Natural killer cell (primary cell): ENCODE measurements at places on chromosomes 12 and 14. TPM values are rescaled to one million over a fixed set of nuclear protein-coding genes. Genes with fewer than 3 reads are reported as not detected.

GRCh38 chr12:42963988-42964387 is 374.4 kb upstream of the PRICKLE1 start:
- DNase-seq = no peak

KRT5 gene
- 0.70 TPM for total RNA-seq

DNA sequence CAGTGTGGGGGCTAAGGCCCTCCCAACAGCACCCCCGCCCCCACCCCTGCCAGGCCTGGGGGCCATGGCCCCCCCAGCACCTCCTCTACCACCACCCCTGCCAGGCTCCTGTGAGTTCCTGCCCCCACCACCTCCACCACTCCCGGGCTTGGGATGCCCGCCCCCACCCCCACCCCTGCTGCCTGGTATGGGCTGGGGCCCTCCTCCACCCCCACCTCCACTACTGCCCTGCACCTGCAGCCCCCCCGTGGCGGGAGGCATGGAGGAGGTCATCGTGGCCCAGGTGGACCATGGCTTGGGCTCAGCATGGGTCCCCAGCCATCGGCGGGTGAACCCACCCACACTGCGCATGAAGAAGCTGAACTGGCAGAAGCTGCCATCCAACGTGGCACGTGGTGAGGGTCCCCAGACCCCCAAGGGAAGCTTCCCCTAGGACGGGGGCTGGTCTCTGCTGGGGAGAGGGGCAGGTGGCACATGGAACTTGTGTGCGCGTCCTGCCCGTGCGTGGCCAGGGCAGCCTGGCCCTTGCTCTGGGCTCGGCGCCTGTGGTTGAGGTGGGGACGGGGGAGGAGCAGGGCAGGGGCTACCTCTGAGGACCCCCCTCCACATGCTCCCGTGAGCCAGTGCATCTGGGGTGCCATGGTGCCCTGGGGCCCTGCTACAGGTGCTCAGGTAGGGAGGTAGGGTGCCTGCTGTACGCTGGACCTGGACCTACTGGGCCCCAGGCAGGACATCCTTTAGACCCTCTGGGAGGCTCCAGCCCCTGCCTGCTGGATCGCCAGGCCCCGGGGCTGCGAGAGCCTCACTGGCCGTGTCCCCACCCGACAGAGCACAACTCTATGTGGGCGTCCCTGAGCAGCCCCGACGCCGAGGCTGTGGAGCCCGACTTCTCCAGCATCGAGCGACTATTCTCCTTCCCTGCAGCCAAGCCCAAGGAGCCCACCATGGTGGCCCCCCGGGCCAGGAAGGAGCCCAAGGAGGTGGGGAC is 16.1 kb upstream of the ADSS1 start:
- no peak for DNase-seq

CCDC77 gene
- 15.1 TPM for total RNA-seq

- no peak for DNase-seq
Observed at GRCh38 chr14:28596391-28596790, 170.2 kb upstream of the FOXG1 start.

- no peak for DNase-seq
Observed at GRCh38 chr12:68962877-68963855, 30.2 kb upstream of the CPM start.

GRCh38 chr12:121980191-121980891 is 41.3 kb upstream of the BCL7A start:
- DNase-seq = no peak

DNA sequence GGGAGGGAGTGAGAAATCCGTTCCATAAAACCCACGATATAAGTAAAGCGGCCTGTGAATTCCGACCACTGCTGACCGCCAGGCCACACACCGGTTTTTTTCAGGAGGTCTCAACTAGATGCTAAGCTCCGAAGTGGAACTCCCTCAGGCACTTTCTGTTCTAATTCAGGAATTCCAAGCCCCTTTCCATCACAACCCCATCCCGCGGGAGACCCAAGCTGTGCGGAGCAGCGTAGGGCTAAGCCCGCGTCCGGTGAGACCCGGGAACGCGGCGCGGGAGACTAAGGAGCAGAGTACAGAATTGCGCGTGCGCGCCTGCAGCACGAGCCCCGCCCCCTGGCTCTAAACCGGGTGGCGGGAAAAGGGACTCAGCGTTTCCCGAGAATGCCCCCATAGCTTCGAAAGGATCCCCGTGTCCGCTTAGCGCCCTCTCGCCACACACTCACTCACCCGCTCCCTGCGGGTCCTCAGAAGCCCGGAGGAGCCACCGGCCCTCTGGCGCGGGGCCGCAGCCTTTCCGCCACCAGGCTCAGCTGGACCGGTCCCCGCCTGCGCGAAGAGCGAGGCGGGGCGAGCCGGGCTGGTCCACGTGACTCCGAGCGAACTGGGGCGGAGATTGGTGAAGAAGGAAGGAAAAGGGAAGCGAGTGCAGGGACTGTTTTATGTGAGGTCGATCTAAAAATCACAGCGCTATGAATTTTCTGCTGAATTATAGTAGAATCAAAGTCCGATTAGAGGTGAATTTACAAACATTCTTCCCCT is at the start of gene TIMELESS:
Gene TIMELESS (minus strand): TSS at position 567 of the 762 bp plus-strand sequence. CDS start 15,256 bp downstream, outside the sequence.
- peak; percentile 93 for DNase-seq

GRCh38 chr12:102652645-102653313 is 172.4 kb upstream of the IGF1 start:
- no peak for DNase-seq

- DNase-seq = no peak
Observed at GRCh38 chr14:103361867-103362266, 23.3 kb upstream of the MARK3 start.

DDN gene
- 1.4 TPM for total RNA-seq

RPGRIP1 gene
- total RNA-seq = 0.85 TPM

SIX4 gene
- not detected for total RNA-seq

LMNTD1 gene
- not detected for total RNA-seq

GRCh38 chr12:89072294-89073026 is 279.8 kb downstream of the DUSP6 start:
- DNase-seq = no peak

GRCh38 chr12:98591209-98591608 is 2.3 kb upstream of the SLC25A3 start:
- DNase-seq = no peak

CD4 gene
- 10.1 TPM for total RNA-seq

AICDA gene
- not detected for total RNA-seq

NOP9 gene
- total RNA-seq = 34.9 TPM

GRCh38 chr12:92945659-92946220 is 16.6 kb upstream of the EEA1 start:
- DNase-seq = no peak

- no peak for DNase-seq
Observed at GRCh38 chr14:75292886-75293285, 14.3 kb downstream of the FOS start.

DNA sequence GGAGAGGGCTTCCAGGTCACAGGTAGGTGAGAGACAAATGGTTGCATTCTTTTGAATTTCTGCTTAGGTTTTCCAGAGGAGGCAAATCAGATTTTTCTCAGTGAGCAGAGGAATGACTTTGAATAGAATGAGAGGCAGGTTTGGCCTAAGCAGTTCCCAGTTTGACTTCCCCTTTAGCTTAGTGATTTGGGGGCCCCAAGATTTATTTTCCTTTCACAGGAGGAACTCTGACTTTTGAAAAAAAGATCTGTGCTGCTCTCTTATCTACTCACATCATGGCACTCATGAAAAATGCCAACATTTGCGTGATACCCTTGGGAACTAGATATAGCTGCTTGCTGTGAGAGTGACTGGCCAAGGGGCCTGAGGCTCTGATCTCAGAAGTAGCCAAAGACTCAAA is 58.0 kb upstream of the EVL start:
- no peak for DNase-seq

TCL1B gene
- total RNA-seq = not detected

- peak; percentile 61 for DNase-seq
Observed at GRCh38 chr14:58280954-58281787, 17.2 kb upstream of the ARID4A start.

DNA sequence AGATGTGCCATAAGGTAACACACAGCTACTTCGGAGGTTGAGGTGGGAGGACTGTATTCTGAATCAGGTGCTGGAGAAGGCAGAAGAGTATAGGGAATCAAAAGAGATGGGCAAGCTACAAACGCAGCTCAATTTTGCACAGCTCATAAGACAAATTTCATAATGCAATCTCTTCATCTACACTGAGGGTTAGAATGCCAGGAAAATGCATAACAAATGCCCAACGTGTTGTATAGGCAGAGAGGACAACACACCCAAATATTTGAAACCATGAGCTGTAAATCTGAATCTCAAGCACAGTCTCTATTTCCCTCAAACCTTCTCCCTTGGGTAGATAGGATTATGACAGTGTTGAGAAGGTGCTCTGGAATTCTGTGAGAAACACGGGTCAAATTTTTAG is 263.1 kb upstream of the FOXN3 start:
- DNase-seq = no peak

GRCh38 chr14:49589387-49589786 is 3.2 kb upstream of the RPS29 start:
- no peak for DNase-seq

DNA sequence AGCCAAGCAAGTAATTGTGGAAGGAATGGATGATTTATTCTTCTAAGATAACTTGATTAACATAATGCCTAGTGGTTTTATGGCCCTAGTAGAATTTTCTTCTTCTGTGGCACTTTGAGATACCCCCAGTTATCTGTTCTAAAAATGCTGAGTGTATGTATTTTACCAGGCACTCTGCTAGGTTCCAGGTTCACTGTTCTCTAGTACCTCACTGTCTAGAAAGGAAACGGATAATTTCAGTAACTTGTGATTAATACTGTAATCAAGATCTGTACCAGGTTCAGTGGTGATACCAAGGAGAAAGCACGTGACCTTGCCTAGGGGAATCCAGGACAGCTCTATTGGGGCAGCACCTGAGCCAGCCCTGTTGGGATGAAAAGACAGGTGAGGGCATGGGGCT is 8.0 kb downstream of the ANO6 start:
- no peak for DNase-seq

IFI27L2 gene
- total RNA-seq = 39.8 TPM

B4GALNT3 gene
- 4.2 TPM for total RNA-seq

IL23A gene
- total RNA-seq = 2.7 TPM

DNA sequence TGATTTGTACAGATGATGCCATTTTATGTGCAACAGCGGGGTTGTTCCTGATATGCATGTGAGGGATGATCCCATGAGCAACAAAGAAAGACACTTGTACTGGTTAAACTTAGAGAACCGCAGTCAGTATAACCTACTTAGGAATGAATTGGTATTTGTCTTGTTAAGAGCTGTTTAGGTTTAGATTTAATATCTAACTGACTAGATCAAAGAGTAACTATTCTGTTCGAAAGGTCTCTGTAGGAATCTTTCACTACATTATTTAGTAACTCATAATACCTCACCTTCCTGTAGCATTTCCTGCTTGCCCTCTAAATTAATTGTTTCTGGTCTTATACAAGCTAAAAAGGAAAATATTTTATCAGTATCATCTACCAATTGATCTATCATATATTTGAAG is 350.4 kb downstream of the TRHDE start:
- no peak for DNase-seq

DNA sequence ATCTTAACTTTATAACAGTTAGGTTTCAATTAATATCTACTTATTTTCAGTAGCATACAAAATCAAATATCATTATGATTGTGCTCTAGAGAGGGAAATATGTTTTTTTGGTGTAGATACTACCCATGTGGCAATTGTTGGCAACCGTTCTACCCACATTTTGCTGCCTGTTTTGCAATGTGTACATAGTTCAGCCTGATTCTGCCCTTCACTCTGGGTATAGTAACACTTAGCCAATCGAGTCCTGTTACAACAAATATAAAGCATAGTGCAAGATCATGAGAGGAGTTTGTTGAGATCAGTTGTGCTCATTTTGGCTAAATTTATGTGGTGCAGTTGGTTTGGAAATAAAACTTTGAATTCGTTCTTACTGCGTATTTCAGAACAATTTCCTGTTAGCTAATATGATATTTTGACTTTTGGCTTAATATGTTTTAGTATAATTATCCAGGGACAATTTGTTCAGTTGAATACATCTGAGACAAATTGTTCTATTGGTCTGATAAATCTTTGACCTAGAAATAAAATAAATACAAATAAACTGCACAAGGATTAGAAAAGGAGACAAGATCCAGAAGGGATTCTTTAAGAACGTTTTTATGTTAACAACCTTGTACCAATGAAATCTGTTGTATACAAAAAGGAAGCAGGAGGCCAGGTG is 76.9 kb downstream of the ATF7IP start:
- no peak for DNase-seq

- DNase-seq = no peak
Observed at GRCh38 chr12:104090685-104091084, 26.4 kb downstream of the HCFC2 start.

KRT75 gene
- total RNA-seq = not detected

GRCh38 chr12:119005913-119006312 is 24.6 kb downstream of the SRRM4 start:
- DNase-seq = no peak

GALNT6 gene
- total RNA-seq = 33.9 TPM

GRCh38 chr14:27050208-27050607 is 452.4 kb upstream of the NOVA1 start:
- no peak for DNase-seq

DNA sequence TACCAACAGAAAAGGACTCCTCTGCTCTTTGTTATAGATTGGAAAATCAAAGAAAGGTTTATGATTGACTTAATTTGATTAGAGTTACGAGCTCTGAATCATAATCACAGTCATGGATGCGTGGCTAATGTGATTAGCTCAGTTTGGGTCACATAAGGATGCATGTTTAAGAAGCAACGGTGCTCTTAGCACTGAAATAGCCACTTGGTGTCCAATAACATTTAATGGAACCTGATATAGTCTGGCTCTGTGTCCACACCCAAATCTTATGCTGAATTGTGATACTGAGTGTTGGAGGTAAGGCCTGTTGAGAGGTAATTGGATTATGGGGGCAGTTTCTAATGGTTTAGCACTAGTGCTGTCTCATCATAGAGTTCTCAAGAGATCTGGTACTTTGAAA is 501.6 kb downstream of the SLC6A15 start:
- no peak for DNase-seq

GRCh38 chr14:71314717-71315116 is 407.5 kb downstream of the PCNX1 start:
- no peak for DNase-seq

CLEC4A gene
- total RNA-seq = 6.9 TPM

EFS gene
- not detected for total RNA-seq

DNA sequence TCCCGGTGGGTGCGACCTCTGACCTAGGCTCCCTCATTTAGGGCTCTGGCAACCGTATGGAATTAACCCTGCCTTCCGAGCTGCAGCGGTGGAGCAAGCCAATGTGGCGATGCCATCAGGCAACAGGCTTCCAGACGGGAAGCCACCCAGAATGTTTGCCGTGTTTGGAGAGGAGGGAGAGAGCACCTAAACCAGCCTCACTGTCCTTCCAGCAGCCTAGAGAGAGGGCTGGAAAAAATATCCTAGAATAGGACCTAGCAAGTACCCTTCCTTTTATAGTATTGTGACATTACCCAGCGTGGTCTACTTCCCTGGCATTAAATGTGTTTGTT is 287 bp upstream of the SLC2A13 start:
- no peak for DNase-seq

DNA sequence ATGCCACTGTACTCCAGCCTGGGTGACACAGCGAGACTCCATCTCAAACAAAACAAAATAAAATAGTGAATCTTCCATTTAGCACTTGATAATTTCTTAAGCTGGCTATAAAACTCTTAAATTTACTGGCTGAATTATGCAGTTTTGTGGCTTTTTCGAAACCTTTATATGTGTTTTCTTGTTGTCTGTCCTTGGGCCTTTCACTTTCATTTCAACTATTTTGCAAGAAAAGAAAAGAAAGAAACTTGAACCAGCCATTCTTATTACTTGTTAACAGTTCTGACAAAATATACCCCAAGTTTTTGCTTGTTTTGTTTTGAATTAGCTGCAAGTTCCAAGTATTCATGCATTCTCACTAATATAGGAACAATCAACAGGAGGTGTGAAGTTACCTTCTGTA is 42.8 kb downstream of the PRICKLE1 start:
- DNase-seq = no peak
